CD4-positive, alpha-beta T cell treated with Interleukin-17A for 1 hour (primary cell): ENCODE measurements at places on chromosomes 2 and 18.

DNA sequence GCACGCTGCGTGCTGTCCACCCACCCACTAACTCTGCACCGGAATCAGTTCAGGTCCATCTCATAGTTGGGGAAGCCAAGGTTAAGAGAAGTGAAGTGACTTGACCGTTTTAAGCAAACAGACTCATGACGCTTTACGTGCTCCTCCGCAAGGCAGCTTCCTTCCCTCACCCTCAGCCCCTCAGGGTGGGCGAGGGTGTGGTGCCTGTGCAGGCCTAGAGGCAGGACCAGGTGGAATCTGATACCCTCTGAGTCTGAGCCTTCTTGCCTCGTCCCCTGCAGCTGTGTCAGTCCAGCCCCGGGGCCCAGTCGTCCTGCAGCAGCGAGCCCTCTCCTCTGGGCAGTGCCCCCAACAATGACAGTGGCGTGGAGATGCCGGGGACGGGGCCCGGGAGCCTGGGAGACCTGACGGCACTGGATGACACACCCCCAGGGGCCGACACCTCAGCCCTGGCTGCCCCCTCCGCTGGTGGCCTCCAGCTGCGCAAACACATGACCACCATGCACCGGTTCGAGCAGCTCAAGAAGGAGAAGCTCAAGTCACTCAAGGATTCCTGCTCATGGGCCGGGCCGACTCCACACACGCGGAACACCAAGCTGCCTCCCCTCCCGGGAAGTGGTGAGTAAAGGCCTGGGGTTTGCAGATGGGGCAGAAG is 250.5 kb downstream of the GLI2 start:
- no peak for DNase-seq

DNA sequence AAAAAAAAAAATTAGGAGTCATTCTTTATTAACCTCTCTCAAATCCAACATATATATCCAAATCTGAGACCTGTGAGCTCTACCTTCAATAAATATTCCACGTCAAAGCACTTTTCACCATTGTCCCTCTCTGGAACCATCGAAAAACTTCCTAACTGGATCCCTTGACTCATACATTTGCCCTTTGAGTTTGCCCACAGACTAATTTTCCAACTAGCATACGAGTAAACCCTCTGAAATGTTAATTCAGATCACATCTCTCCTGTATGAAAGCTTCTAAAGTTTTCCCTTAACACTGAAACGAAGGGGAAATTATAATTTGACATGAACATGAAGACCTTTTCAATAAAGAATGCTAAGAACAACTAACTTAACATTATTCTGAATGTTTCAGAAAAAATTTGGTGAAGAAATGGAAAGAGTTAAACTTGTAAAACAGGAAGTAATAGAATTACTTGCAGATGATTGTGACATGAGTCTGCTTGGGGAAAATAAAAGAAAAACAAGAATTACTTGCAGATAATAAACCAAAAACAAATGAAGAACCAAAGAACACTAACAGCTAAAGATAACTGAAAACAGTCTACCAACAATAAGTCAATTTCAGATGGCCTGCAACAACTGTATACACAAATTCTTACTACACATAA is 110.6 kb downstream of the C2orf74 start:
- no peak for DNase-seq

- DNase-seq: no peak
Measured at GRCh38 chr2:18426174-18426573, 134.3 kb downstream of the RDH14 start.

- no peak for DNase-seq
Measured at GRCh38 chr2:109272461-109272860, 143.5 kb downstream of the SH3RF3 start.

DNA sequence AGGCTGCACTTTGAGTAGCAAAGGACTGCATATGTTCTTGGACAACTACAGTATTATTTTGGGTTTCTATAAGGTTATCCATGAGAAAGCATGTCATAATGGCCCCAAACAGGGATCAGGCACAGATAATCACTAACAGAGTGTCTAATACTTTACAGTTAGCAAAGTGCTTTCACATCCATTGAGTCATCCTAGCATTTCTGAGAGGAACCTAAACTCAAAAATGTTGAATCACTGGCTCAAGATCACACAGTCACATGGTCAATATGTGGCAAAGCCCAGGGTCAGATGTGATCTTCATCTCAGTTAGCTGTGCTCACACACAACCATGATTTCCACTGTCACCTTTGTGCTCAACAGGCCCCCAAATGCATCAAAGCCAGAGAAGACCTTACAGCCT is 156.1 kb upstream of the VRK2 start:
- no peak for DNase-seq

DNA sequence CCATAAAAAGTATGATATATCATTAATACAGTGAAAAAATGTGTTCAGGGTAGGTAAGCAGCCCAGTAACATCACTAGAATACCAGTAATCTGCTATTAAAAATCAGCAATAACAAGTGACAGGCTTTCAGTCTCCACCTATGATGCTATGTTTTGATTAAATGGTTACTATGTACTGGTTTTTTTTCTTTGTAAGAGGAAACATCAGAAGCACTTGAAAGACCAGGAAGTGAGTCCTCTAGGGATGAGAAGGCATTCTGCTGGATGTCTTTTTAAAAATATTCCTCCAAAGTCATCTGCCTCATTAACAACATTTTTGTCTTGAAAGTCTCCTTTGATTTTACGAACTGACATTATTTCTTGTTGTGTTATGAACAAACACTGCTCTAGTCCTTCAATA is 136.0 kb upstream of the FAM98A start:
- no peak for DNase-seq

- DNase-seq: no peak
Measured at GRCh38 chr18:47882641-47883040, 47.8 kb downstream of the SMAD2 start.

- DNase-seq: no peak
Measured at GRCh38 chr2:75787532-75788132, 76.9 kb upstream of the GCFC2 start.

DNA sequence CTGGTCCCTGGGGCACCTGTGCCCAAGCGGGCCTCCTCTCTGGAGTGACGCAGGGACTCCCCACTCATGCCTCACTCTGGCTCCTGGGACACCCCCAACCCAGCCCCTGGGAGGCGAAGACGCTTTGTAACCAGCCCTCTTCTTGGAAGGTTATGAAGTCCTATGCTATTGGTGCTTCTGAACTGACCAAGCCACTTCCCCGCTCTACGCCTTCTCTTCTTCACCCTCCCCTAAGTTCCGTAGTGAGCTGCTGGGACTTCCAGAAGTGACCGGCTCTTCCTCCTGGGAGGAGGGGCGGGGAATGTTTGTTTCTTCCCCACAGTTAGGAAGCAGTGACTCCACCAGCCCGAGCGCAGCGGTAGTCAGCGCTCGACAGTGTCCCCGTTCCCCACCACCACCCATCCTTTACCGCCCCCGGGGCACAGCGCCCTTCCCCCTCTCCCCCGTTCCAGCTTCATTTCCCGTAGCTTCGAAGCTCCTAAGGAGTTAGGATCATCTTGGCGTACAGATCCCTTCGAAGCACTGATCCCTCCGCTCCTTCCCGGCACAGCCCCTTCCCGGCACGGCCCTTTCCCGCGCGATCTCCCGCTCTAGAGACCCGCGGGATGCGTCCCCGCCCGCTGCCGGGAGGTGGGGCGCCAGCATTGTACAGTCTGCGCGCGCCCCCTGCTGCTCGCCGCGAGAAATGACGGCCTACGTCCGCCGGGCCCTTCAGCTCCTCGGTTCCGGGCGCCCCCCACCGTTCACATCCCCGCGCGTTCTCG is 25.3 kb upstream of the NOTO start:
- peak; percentile 88 for DNase-seq

GRCh38 chr2:98757904-98758421 is 27.0 kb upstream of the MGAT4A start:
- peak; percentile 77 for DNase-seq

GRCh38 chr2:235951493-235951892 is 216.7 kb downstream of the GBX2 start:
- no peak for DNase-seq

- no peak for DNase-seq
Measured at GRCh38 chr18:62881509-62882016, 166.2 kb downstream of the PHLPP1 start.

- peak; percentile 84 for DNase-seq
Measured at GRCh38 chr18:77071711-77072292, 60.8 kb downstream of the MBP start.

DNA sequence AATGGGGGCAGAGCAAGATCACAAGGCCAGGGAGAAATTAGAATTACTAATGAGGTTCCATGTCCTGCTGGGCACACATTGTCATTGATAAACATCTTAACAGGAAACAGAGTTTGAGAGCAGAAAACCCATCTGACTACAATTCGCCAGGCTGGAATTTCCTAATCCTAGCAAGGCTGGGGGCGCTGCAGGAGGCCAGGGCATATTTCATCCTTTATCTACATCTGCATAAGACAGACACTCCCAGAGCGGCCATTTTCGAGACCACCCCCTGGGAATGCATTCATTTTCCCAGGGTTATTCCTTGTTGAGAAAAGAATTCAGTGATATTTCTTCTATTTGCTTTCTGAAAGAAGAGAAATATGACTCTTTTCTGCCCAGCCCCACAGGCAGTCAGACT is 152.7 kb downstream of the SUCLG1 start:
- no peak for DNase-seq

DNA sequence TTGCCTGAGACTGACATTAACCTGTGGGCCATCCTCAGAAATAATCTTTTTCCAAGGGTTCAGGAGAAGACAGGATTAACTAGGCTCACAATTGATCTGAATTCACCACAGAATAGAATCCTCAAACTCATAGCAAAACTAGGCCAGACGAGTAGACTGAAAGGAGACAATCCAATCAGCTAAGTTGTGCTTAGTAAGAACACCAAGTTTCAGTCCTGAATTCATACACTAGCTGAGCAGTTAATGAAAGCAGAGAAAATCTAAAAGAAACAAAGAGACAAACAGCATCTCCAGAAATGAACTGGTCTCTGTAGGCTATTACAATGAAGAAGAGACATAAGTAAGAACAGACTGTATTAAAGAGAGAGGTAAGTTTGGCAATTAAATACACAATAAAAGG is 89.5 kb downstream of the GORASP2 start:
- no peak for DNase-seq

- DNase-seq: no peak
Measured at GRCh38 chr2:174903264-174903556, 102.0 kb downstream of the CHN1 start.

- no peak for DNase-seq
Measured at GRCh38 chr18:50753311-50753710, 66.5 kb downstream of the MRO start.

DNA sequence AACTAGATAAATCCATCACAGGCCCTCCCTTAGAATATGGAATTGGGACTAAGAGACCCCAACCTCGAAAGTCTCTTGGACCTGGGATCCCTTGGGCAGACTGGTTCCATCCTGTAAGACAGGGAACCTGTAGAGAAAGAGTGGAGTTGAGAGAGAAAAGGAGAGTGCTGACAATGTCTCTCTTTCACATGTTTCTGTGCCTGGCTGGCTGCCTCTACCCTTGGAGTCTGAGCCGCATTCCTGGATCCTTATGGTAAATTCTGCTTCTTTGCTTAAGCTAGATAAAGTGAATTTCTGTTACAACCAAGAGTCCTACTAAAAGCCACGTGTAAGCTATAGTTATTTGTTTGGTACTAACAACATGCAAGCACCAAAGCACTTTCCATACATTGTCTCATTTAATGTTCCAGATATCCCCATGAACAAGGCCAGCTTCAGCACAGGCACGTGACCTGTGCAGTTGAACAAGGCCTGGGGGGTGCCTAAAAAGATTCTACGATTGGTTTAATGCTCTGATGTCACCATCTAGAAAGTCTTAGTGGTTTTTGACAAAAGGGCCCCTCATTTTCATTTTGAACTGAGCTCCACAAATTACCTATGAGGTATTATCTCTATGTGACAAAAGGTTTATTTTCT is 2.1 kb upstream of the PUM2 start:
- no peak for DNase-seq

GRCh38 chr2:106061611-106062349 is 132.3 kb downstream of the UXS1 start:
- DNase-seq: no peak

DNA sequence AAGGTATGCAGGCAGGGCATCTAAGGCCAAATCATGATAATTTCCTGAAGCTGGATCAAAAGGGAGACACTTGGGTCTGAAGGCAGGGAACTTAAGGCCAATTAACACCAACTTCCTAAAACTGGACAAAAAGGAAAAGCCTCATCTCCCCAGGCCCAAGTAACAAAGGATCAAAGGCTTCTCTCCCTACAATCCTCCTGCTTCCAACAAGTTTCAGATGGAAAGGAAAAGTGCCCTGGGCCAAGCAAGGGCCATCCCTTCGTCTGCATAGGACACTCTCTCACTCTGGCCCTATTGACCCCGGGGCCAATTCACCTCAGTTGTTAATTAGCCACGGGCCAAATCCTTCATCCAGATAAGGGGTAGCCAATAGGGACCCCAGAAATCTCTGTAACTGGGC is 1335.8 kb upstream of the CDH2 start:
- no peak for DNase-seq

DNA sequence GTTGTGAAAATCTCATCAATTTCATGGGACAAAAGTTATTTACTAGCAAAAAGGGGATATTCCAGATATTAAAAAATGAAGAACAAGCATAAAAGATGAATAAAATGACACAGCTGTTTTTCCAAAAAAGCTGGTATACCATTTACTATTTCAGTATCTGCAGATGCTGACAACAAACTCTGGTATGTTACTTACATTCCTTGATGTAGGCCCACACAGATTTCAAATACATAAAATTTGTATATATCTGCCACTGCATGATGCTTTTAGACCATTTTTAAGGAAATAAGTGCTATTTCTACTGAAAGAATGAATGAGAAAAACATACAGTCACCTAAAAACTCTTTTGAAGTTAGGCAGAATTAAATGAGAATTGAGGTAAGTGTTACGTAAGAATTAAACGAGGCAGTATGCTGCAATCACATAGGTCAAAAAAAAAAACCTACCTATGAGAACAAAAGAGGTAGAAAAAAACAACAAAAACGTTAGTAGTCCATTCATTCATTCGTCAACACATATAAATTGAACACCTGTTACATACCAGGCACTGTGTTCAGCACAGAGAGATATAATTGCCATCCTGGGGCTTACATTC is 32.5 kb downstream of the ARL5A start:
- no peak for DNase-seq

DNA sequence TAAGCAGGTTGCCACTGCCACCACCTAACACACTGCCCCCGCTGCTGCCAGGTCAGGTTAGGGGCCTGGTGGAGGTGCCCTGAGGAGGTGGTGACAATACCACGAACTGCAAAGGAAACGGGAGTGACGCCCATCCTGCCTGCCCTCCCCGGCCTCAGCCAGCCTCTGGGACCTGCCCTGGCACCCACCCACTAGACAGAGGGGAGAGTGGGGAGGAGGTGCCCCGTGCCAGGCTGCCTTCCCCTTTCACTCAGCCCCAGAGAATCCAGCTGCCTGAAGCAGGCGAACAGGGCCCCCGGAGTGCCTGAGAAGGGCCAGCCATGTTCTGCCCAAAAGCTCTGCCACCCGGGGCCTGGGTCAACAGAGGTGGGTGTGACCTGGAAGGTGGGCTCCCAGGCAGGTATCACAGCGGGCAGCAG is 44.5 kb upstream of the FOSL2 start:
- DNase-seq: peak; percentile 82
